ENCODE measurements at places on chromosomes 5 and 9.

DNA sequence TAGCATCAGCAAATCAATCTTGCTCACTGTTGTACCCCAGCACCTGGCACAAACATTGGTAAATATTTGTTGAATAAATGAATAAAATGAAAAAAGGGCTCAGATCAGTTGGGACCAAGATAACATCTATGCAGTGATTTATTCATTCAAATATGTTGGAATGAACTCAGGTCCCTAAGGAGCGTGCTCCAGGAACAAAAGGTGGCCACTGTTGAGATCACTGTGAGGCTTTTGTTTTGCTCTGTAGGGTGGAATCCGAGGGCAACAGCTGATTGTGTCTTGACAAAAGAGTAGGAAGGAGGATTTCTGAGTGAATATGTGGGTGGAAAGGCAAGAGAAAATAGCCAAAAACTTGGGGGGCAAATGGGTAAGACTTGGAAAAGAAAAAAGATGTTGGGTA, 89.7 kb downstream of the PPP2R2B start:
- peak; percentile 68 for DNase-seq

DNA sequence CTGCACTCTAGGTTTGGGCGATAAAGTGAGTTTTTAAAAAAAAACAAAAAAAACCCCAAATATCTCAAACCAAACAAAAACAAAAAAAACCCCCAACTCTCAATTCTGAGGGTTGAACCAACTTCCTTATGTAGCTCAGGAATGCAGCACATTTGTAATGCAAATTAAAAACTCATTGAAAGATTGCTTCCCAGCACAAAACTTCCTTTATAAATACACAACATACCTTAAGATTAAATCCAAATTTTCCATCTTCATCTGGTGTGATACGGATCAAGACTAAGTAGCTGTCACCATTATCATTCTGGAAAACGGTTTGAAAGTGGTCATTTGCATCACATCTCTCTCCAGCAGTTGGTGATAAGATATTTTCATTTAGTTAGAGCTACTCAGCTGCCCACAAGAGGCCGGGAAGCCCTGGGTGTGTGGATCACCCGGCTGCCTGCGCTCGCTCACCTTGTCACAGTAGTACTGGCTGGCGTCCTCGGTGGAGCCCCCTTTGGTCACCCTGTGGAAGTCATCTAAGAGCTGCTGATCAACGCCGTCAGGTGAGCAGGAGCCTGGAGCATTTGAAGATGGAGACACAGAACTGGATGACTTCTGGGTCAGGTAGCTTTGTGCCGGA, 88.2 kb downstream of the PTPN3 start:
- DNase-seq = no peak

- no peak for DNase-seq
Observed at GRCh38 chr9:131028221-131028884, 19.4 kb downstream of the LAMC3 start.

- DNase-seq = peak; percentile 66
Observed at GRCh38 chr9:17462869-17463464, 115.9 kb upstream of the SH3GL2 start.

DNA sequence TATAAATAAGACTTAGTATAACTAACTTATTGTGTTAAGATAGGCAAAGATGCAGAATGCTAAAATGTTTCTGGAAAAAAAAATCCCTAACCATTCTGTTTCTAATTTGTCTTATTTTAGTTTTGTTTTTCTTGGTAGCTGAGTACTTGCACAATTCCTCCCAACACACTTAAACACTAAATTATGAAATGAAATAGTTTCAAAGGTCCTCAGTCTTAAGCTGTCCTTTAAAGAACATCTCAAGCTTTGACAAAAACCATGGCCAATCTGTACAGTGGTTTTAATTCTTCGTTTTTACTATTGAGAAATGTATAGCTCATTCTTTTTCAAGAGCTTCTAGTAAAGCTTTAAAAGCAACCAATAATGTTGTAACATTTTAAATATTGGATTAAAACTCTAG, 171.5 kb downstream of the EDIL3 start:
- no peak for DNase-seq

GRCh38 chr5:94545870-94546625, 72.4 kb downstream of the KIAA0825 start:
- DNase-seq = no peak

GRCh38 chr9:15834541-15834940, 281.7 kb downstream of the CCDC171 start:
- peak; percentile 36 for DNase-seq

DNA sequence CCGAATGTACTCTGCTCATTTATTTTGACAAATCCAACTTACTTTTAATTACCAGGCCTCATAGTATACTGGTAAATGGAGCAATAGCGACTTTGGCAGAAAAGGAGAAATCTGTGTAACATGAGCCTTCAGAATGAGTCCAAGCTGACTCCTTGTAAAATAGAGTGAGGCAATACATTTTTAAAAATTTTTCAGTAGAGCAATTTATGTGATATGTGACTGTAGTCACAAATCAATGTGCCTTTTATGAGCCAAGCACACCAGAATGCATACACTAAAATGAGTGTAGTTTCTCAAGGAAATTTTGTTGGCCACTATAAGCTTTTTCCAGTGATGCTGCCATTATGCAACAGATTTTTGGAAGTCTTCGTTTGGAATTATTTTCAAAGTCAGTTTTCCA, 73.8 kb downstream of the SNCAIP start:
- DNase-seq = no peak

DNA sequence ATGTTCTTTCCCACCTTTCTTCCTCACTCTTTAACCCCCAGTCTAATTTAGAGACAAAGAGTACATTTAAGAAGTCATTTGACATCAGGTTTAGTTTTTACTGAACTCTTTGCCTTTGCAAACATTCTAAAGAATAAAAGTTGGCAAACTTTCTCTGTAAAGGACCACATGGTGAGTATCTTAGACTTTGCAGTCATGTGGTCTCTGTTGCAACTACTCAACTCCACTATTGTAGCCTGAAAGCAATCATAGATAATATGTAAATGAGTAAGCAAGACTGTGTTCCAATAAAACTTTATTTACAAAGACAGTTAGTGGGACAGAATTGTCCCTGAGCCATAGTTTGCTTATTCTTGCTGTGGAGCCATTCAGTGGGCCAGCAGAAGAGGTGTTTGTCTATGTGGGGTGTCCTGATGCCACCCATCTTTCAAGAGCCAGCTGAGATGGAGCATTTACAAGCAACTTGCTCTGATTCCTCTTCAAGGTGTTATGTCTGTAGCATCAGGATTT, 25.4 kb downstream of the ABLIM3 start:
- no peak for DNase-seq

GRCh38 chr9:4691795-4692194, 12.4 kb downstream of the CDC37L1 start:
- DNase-seq = no peak

DNA sequence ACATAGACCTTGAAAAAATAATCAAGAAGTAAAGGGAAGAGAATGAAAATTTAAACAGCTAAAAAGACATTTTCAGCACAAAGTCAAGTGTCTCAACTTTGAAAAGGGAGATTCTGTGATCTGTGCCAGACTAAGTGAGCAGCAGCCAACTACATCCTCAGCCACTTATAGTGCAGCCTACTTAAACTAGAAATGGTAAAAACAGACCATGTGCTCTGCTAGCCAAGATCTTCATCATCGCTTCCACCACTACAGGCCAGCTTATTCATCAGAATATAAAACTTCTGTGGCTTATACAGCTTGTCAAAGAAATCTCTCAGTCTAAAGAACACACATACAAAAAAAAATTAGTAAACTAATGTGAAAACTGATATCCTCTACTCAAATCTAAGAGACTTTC, 63.5 kb downstream of the CEMIP2 start:
- no peak for DNase-seq

GRCh38 chr5:34686762-34687268, 30.7 kb downstream of the RAI14 start:
- no peak for DNase-seq

- no peak for DNase-seq
Observed at GRCh38 chr5:143118222-143118621, 285.3 kb downstream of the NR3C1 start.

DNA sequence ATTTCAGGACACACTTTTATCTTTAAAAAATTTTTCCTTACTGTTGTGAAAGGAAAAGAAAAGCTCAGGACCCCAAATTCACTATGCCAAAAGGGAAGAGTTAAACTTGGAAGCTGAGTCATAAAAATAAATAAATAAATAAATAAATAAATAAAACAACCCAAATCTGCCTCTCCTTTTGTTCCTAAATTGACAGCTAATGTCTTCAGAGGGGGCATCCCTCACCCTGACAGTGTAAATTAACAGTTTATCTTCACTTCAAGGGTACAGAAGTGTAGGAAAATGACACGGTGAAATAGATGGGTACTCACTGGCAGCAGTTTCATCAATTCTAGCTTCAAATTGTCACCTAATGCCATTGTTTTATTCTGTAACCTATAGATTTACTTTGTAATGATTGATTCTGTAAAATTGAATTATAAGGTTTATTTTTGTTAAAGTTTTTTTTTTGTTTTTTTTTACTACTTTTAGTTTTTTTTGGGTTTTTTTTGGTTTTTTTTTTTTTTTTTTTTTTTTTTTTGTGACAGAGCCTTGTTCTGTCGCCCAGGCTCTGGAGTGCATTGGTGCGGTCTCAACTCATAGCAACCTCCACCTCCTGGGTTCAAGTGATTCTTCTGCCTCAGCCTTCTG, 18.5 kb upstream of the ANXA1 start:
- no peak for DNase-seq

DNA sequence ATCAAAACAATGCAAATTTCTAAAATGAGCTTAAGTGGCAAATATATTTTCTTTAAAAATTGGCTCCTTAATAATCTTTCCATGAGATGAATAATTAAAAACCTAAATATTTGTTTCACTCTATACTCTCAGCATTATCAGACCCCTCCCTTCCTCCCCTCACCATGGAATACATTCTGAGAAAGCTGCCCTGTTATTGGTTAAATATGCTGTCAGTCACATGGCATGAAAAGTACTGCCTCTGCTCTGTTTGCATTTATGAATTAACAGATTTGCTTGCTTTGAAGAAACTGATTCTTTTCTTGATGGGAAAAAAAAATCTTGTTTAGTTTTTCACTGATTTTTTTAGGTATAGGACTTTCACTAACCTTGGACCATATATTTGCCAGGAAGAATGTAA, 17.0 kb upstream of the RPS23 start:
- no peak for DNase-seq

DNA sequence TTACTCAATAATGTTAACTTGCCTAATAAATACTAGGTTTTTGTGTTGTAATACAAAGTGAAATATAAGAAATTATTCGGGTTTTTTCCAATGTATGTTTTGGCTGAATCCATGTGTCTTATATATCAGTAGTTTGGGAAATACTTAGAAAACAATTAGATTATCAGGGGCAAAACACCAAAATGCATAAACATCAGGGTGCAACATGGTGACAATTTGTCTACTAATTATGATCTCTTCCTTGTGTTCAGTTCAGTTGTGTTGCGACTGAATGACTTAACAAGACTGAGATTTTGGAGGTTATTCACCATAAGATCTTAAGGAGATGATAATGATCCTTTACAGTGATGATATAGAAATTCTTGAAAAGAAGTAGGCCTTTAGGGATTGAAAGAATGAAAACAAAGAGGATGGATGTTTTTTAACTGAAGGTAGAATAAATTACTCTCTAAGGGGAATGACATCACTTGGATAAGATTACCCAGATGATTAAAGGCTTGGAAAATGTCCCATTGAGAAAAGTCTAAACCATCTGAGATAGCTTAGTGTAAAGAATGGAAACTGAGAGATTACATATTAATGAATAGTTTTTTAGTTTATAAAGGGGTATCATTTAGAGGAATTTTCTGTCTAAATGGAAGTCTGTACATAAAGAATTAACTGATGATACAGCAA, 415.8 kb downstream of the SPATA31D1 start:
- DNase-seq = no peak

GRCh38 chr9:112795921-112796320, 45.4 kb downstream of the SNX30 start:
- no peak for DNase-seq

GRCh38 chr5:17413691-17414090, 84.3 kb upstream of the TAF11L2 start:
- DNase-seq = no peak

DNA sequence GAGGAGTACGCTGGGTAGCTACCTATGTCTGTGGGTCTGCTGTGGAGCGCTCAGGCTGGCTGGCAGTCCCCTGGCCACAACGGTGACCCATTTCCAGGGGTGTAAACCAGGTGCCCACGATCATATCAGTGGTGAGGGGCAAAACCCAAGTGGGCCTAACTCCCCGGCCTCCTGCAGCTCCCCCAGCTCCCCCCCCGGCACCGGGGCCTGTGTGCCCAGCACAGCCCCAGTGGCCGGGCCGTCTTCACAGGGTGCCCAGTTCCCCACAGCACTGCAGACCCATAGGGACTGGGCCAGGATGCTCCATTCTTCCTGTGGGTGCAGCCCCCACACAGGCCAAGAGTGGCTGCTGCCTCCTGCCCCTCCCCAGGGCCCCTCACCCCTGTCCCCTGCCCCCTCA, 958 bp upstream of the LCN8 start:
- no peak for DNase-seq

DNA sequence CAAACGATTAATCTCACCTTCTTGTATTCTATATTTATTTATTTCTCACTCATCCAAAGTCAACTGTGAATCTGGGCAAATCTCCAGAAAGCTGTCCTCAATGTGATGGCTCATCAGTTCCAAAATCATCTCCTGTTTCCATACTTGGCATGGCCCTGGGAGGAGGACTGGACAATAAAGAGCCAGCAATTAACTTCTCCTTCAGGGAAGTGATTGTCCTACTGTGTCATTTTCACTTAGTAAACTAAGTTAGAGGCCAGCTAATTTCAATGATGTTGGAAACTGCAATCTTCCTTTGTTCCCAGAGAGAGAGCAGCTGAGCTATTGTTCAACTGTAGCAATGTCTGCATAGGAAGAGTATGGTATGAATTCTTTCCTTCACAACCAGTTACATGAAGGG, 17.5 kb downstream of the CDH12 start:
- DNase-seq = no peak

- DNase-seq = no peak
Observed at GRCh38 chr9:128213746-128214497, 10.7 kb downstream of the DNM1 start.

DNA sequence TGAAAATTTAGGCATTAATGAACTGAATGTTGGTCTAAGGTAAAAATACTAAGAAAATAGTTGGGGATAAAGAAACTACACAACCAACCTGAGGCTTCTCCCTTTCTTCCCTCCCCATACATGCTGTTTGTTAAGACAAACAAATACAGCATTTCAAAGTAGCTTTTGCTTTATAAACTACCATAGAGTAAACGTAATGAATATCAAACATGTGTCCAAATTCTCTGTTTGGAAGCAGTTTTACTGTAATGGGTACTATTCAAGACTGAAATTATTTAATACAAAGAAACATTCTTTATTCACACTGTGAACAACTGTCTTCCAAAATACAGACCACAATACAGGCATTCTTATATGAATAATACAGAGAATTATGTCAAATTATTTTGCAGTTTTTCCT, 52.0 kb downstream of the SLC44A1 start:
- DNase-seq = no peak

- DNase-seq = no peak
Observed at GRCh38 chr5:150758203-150758530, 650 bp downstream of the DCTN4 start.
